ENCODE measurements at places on chromosomes 12 and 14.

GRCh38 chr12:98595243-98595988, 1.9 kb downstream of the SLC25A3 start:
- DNase-seq = no peak

- no peak for DNase-seq
These were observed 9.9 kb downstream of the OAS2 start for GRCh38 chr12:112988224-112988623.

DNA sequence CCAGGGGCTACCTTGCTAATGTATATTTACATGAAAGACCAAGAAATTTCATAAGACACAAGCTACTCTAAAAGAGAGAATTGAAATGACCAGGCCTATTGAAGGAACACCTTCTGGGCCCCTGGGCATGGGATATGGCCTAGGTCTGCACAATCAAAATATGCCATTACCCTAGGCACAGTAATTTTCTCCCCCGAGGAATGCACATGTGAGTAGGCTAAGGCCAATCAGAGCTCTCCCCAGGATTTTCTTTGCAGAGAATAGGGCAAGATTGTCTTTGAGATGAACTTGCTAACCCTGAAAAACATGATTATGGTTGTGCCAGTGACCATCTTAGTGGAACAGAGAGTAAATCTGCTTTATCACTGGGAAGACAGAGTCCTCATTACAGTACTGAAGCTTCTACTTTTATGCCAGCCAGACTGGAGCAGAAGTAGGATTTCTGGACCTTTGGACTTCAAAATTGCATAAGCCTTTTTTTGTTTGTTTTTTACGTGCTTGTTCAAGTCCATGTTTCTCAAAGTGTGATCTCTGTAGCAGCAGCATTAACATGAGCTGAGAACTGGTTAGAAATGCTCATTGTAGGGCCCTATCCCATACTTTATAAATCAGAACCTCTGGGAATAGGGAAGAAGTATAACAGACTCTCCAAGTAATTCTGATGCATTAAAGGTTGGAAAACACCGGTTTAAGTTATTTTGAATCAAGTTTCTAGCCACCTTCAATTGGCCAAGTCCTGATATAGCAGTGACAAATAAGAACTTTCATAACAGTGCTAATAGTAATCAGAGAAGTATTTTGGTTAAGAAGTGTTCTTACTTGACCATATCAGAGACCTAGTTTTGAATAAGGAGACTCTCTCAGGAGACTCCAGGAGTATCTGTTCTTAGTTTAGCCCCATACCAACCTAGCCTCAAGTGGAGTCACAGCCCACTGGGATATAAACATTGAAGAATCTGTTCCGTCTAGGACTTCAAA, 112.9 kb downstream of the LMO3 start:
- no peak for DNase-seq

GRCh38 chr14:105860615-105861580, 334.5 kb downstream of the TMEM121 start:
- DNase-seq = no peak

DNA sequence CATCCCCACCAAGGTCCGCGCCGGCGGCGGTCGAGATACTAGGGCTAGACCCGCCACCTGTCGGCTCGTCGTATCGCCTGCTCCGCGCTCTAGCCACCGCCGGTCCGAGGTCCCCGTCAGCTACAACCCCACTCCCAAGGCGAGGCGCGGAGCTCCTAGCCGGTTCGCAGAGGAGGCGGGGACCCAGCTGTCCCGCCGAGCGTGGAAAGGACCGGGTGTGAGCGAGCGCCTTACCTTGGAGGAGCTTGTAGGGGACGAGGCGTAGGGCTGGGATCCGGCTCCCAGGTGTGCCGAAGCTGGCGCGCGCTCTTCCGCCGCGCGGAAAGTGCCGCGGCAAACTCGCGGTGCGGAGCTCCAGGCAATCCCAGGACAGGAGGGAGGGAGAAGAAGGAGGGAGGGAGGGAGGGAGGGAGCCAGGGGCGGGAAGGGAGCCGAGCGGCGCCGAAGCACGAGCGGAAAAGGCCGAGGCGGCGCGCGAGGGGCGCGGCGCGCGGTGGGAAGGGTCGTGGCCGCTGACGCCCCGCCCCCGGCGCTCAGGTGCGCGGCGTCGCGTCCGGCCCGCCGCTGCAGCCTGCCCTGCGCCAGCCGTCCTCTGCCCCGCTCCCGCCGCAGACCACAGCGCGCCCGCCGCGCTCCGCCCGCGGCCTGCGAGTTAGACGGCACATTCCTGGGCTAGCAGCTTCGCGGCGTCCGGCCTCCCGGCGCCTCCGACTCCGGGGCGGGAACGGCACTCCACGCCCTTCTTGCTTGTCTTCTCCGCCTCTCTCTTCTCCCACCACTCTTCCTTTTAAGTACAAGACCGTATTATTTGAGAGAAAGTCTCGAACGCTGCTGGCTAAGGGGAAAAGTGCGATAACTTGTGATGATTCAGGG, at the start of gene PAWR:
Gene PAWR (minus strand): TSS at position 327 of the 873 bp plus-strand sequence. CDS start 720 bp downstream, outside the sequence.
- DNase-seq = peak; percentile 68

DNA sequence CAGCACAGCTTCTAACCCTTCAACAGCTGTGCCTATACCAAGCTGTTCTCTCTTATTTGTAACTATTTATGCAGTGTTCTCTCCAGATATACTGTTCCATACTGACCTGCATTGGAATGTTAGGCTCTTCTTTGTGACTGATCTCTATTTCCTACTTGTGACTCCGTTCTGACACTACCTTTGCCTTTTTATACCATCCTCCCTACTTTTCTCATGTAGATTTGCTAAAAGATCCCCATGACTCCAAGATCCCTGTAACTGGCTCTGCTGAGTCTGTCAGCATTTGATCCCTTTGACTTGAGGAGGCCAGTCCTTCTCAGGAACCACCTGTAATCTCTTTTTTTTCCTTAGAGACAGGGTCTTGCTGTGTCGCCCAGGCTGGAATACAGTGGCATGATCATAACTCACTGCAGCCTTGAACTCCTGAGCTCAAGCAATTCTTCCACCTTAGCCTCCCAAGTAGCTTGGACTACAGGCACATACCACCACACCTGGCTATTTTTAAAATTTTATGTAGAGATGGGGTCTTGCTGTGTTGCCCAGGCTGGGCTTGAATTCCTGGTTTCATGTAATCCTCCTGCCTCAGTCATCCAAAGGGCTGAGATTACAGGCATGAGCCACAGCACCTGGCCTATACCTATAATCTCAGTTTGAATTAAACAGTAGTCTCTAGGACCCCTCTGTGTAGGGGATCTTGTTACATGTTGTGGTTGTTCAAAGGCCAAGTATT, 368.3 kb downstream of the ZFP36L1 start:
- DNase-seq = no peak

GRCh38 chr14:21199611-21200560, 44.0 kb upstream of the OR5AU1 start:
- DNase-seq = peak; percentile 0

DNA sequence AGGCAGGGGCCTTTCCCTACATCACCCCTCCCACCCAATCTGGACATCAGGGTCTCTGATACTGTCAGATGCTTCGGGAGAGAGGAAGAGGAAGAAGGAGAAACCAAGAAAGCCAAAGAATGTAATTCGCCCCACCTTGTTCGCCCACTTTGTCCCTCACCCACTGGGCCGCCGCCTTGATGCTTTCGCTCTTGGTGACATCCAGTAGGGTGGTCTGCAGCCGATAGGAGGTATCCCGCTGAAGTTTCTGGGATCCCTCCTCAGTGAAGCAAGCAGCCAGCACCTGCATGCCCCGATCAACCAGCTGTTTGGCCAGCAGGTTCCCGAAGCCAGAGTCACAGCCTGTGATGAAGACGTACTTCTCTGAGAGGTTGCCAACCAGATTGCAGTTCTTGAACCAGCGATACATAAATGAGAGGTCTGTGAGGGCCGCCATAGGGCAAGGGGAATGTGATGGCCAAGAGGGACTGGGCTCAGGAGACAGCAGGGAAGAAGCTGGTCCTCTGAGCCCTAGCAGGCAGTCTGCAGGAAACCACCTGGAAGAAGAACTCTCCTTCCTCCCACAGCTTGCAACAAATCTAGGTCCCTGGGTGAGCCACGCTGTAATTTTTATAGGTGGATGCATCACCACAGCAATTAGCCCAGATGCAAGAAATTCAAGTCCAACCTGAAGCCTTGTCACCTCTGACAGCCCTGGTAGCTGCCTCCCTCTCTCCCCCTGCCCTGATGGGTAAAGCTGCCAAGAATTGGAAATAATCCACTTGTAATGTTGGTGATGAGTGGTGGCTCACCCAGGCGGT, at the start of gene SDR9C7:
Gene SDR9C7 (minus strand): TSS at position 583 of the 800 bp plus-strand sequence. CDS start 147 bp downstream, at position 436.
- no peak for DNase-seq

GRCh38 chr12:106234449-106234848, 13.4 kb downstream of the CKAP4 start:
- DNase-seq = no peak

GRCh38 chr12:98885778-98886177, 240.7 kb downstream of the APAF1 start:
- DNase-seq = no peak

DNA sequence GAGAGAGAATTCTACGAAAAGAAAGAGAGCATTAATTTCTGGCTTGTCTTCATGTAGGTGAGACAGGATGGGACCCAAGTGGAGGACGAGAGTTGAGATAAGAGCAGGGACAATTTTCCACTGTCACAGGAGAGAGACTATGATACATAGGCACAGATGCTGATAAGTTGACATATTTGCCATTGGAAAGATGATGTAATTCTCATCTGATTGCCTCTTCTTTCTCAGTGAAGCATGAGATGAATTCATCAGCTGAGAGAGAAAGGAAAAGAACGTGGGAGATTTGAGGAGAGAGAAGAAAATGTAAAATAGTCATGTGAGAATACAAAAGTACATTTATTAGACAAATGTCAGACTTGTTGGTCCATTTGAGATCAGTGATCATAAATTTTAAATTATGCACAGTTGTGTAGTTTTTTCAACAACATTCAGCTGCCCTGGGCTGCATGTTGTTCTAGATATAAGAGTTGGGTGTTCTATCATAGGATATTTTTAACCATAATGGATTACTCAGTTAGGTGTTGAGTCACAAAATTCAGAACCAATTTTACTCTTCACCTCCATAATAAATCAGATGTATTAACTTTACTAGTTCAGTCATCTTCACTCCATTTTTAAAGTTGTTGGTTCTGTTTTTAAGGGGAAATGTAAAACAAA, 222.9 kb downstream of the DPY19L2 start:
- DNase-seq = no peak

DNA sequence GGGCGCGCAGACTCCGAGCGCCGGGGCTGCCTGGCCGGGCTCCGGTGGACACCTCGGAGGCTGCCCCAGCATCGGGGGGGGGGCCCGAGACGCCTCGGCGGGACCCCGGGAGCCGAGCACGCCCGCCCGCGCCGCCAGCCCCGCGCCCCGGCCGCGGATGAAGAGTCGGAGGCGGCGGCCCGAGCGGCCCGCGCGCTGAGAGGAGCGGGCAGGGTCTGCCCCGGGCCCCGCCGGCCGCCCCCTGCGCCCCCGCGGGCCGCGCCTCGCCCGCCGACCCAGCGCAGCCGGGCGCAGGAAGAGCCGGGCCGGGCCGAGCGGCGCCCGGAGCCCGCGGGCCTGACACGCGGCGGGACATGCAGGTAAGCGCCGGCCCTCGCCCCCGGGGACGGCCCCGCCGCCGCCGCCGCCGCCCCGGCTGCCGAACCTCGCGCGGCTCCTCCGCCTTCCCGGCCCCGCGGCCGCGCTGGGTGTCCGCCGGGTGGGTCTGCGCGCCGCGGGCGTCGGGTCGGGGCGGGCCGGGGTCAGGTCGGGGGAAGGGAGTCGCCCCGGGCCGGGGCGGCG, 63.7 kb downstream of the FBXL14 start:
- no peak for DNase-seq

DNA sequence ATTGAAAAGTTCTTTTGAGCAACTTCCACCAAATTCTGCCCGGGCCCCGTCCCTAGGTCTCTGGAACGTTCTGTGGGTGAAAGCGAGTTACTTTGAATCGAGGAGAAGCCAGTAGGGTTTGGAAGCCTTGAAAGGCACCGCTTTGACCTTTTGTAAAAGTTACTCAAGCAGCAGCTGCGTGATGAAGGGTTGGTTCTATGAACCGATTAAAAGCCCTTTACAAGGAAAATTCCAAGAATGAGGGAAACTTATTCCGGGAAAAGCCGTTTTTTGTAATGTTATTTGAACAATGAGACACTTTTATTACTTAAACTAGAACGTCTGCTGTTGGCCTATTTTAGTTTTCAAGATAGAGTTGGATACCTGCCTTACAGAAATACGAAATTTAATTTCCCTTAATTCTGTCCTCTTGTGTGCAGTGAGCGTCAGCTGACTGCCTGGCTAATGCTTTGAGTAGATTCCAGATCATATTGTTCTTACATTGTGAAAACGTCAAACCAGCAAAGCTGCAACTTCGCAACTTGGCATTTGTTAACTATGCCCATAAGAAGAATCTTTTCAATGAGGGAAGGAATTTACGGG, 906 bp downstream of the LARP4 start:
- DNase-seq = peak; percentile 37
